ENCODE measurements at places on chromosomes 7 and 10. TPM values are rescaled to one million over a fixed set of nuclear protein-coding genes. Genes with fewer than 3 reads are reported as not detected.
A peak's percentile ranks its signal among the peaks of the same experiment; 100 is the strongest.

The AKR1C8 gene
- total RNA-seq: not detected

DNA sequence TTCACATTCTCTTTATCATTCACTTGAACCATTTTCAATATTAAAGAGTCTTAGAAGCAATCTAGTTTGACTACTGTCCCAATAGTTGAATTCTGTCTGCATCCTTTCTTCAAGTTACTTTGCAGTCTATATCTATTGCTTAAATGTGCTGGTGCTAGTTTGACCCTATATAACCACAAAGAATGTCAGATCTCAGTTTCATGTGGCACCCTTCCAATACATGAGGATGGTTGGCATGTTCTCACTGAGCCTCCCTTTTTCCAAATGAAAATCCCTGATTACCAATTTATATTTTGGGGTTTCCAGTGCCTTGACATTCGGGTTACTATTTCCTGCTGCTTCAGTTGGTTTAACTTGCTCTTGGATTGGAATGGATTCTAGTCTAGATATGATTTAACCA, 292.7 kb downstream of the EXOC4 start:
- DNase-seq: no peak

GRCh38 chr10:116891208-116891607, 41.9 kb downstream of the ENO4 start:
- no peak for DNase-seq

- DNase-seq: peak; percentile 21
These were observed 596.6 kb downstream of the SDK1 start for GRCh38 chr7:3897430-3898372.

- DNase-seq: no peak
These were observed 137.3 kb upstream of the AGR3 start for GRCh38 chr7:17019106-17019505.

GRCh38 chr10:60883187-60883586, 60.8 kb downstream of the RHOBTB1 start:
- DNase-seq: peak; percentile 13
